ENCODE measurements at places on chromosomes 5 and 9. TPM values are rescaled to one million over a fixed set of nuclear protein-coding genes. Genes with fewer than 3 reads are reported as not detected.

Gene ZBTB26
- 5.2 TPM for total RNA-seq

Gene TUSC1
- total RNA-seq, result 0.58 TPM

Gene PCDHA13
- total RNA-seq, result 1.8 TPM

Gene KCNIP1
- total RNA-seq, result not detected

Gene CDC20B
- total RNA-seq, result not detected

Gene CDKN2B
- 2.9 TPM for total RNA-seq

Gene MZB1
- total RNA-seq, result 1.2 TPM

Gene STPG3
- total RNA-seq, result not detected

Gene OR1L8
- total RNA-seq, result not detected

GRCh38 chr5:156475182-156476157 is 148.5 kb downstream of the SGCD start:
- H3K27me3 ChIP-seq, result no peaks in the 10 kb centered on the region
- no peaks in the 10 kb centered on the region for H3K4me1 ChIP-seq
- no peaks in the 10 kb centered on the region for H3K36me3 ChIP-seq
- H3K27ac ChIP-seq, result peak overlapping the region; percentile 32
- DNase-seq, result no peak
- H3K4me3 ChIP-seq, result no peak overlapping the region

- no peak overlapping the region for H3K27ac ChIP-seq
- DNase-seq, result peak; percentile 55
- no peaks in the 10 kb centered on the region for H3K27me3 ChIP-seq
- H3K36me3 ChIP-seq, result peaks cover 97% of the 10 kb centered on the region
- H3K4me1 ChIP-seq, result no peaks in the 10 kb centered on the region
These were observed 15.7 kb downstream of the BRD3OS start for GRCh38 chr9:134040781-134041648.

DNA sequence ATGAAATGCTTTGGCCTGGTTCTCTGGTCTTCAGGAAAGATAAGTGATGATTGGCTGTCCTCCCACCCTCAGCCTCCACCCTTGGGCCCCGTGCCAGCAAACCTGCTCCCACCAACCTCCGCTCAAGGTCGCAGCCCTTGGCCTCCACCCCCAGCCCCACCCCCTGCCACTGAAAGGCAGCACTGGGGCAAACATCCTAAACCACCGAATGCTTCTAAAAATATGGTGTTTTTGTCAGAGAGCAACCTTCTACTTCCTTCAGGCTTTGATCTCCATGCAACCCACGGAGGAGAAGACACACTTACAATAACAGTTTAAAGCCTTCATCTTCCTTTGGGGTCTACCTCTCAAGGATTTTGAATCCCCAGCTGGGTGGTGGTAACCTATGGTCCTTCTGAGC is 24.0 kb upstream of the TCF7 start:
- no peak overlapping the region for H3K4me3 ChIP-seq
- no peaks in the 10 kb centered on the region for H3K27me3 ChIP-seq
- H3K36me3 ChIP-seq, result no peaks in the 10 kb centered on the region
- H3K4me1 ChIP-seq, result peaks cover 8% of the 10 kb centered on the region
- no peak overlapping the region for H3K27ac ChIP-seq
- DNase-seq, result peak; percentile 46

DNA sequence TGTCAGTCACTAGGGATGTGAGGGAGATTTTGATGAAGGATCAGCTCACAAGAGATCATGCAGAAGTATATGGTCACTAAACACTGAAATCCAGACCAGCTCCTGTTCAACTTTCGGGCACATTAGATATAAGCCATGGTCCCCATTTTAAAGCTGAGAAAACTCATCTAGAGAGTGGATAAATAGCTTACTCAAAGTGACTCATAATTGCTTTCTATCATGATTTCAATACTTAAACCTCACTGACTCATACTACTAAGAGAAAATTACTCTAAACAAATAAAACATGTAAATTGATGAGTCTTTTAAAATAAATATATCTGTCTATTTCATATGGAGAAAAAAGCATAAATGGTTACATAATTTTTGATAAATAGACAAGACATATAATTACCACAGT is 567.7 kb downstream of the TLR4 start:
- H3K36me3 ChIP-seq, result no peaks in the 10 kb centered on the region
- no peaks in the 10 kb centered on the region for H3K4me1 ChIP-seq
- no peak overlapping the region for H3K4me3 ChIP-seq
- H3K27ac ChIP-seq, result no peak overlapping the region
- DNase-seq, result no peak

DNA sequence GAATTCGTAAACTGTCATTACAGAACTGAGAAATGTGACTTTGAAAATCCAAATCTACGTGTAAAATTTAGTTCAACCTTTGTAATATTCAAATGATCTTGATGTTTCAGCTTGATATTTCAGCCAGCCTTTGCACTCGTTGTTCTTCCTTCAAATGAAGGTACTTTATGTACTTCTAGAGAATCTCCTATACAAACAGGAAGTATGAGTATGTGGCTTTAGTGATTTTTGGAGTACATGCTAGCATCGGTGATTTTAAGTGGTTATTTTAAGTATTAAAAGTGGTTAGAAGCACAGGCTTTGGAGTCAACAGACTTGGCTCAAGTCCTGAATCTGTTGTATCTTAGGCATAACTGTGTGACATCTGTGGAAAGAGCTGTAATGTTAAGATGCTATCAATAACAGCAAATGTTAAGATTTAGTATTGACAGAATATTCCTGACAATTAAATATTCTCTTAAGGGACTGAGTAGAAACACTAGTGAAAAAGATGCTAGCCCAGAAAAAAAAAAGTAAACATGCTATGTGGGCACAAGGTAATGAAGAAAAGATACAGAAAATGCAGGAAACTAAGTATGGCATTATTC is 398.0 kb downstream of the ADGRV1 start:
- H3K27me3 ChIP-seq, result no peaks in the 10 kb centered on the region
- DNase-seq, result no peak
- no peaks in the 10 kb centered on the region for H3K36me3 ChIP-seq
- no peak overlapping the region for H3K27ac ChIP-seq
- H3K4me1 ChIP-seq, result no peaks in the 10 kb centered on the region

GRCh38 chr9:30015073-30015472 is 2369.4 kb upstream of the ACO1 start:
- H3K27ac ChIP-seq, result no peak overlapping the region
- no peak for DNase-seq
- H3K4me3 ChIP-seq, result no peak overlapping the region
- H3K27me3 ChIP-seq, result no peaks in the 10 kb centered on the region

- H3K36me3 ChIP-seq, result no peaks in the 10 kb centered on the region
- peak overlapping the region; percentile 44 for H3K4me3 ChIP-seq
- peaks cover 21% of the 10 kb centered on the region for H3K4me1 ChIP-seq
- peak; percentile 31 for DNase-seq
- no peak overlapping the region for H3K27ac ChIP-seq
These were observed 738 bp downstream of the FSTL4 start for GRCh38 chr5:133611357-133612248.

DNA sequence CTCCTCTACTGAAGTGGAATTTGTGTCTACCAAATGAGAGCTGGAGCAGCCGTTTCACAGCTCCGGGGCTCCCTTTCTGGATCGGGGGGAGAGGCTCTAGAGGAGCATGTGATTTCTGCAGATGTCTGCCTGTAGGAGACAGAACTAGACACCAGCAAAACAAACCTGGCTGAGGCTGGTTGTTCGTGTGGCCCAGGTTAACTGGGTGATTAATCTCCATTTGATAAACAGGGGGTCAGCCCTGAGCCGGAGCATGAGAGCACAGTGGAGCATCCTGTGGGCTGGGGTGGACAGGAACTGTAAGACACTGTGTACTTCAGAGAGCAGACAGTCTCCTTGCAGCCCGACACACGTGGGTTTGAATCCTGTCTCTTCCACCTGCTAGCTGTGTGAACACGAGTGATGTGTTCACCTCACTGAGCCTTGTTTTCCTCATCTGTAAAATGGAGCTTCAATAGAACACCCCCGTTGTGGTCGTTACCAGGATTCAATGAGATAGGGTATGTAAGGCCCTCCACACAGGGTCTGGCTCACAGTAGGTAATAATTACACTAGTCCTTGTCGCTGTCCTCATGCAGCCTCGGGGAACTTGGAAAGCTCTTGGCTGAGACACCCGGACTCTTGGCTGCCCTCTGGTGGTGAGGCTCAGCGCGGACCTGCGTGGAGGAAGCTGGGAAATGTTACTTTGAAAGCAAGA is 12.9 kb downstream of the CXCL14 start:
- H3K4me1 ChIP-seq, result peaks cover 2% of the 10 kb centered on the region
- peaks cover 4% of the 10 kb centered on the region for H3K27me3 ChIP-seq
- H3K36me3 ChIP-seq, result no peaks in the 10 kb centered on the region

DNA sequence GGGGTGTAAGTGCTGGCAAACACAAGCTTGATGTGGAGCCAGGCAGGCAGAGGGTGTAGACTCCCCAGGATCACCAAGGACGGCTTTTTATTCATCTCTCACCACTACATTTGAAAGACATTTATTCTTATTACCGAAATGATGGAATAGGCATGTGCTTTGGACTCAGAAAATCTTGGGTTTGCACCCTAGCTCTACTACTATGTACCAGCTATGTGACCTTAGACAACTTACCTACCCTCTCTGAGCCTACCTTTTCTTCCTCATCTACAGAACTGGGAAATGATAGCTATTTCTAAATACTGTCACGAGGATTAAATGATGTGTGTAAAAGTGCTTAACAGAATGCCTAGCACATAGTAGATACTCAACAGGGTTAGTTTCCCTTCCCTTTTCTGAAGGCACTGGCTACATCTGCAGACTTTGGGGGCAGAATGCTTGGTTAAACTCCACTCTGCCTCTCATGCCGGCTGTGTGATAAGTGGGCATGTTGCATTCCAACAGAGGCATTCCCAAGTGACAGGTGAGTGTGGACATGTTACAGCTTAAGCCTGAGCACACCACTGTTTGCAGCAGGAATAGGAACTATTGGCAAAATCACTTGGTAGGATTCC is 94.8 kb downstream of the SLC1A3 start:
- H3K27me3 ChIP-seq, result no peaks in the 10 kb centered on the region
- H3K27ac ChIP-seq, result no peak overlapping the region
- H3K4me3 ChIP-seq, result no peak overlapping the region
- H3K4me1 ChIP-seq, result no peaks in the 10 kb centered on the region
- H3K36me3 ChIP-seq, result no peaks in the 10 kb centered on the region

GRCh38 chr5:73160239-73160671 is 12.7 kb upstream of the TMEM174 start:
- no peaks in the 10 kb centered on the region for H3K4me1 ChIP-seq

GRCh38 chr5:77443670-77444069 is 48.4 kb downstream of the WDR41 start:
- no peaks in the 10 kb centered on the region for H3K4me1 ChIP-seq
- no peak overlapping the region for H3K27ac ChIP-seq
- H3K4me3 ChIP-seq, result no peak overlapping the region
- no peak for DNase-seq
- H3K27me3 ChIP-seq, result no peaks in the 10 kb centered on the region

GRCh38 chr5:15615859-15616258 is 115.9 kb downstream of the FBXL7 start:
- H3K27me3 ChIP-seq, result no peaks in the 10 kb centered on the region
- no peak for DNase-seq
- H3K27ac ChIP-seq, result no peak overlapping the region
- no peaks in the 10 kb centered on the region for H3K36me3 ChIP-seq

- no peak overlapping the region for H3K27ac ChIP-seq
- H3K4me3 ChIP-seq, result no peak overlapping the region
- peaks cover 13% of the 10 kb centered on the region for H3K36me3 ChIP-seq
These were observed 22.4 kb downstream of the MACIR start for GRCh38 chr5:103280967-103281366.

- no peaks in the 10 kb centered on the region for H3K27me3 ChIP-seq
- H3K36me3 ChIP-seq, result no peaks in the 10 kb centered on the region
- no peaks in the 10 kb centered on the region for H3K4me1 ChIP-seq
- no peak overlapping the region for H3K4me3 ChIP-seq
- DNase-seq, result no peak
These were observed 268.6 kb downstream of the PSAT1 start for GRCh38 chr9:78565481-78565880.

- H3K27me3 ChIP-seq, result no peaks in the 10 kb centered on the region
- no peaks in the 10 kb centered on the region for H3K36me3 ChIP-seq
- DNase-seq, result no peak
- no peak overlapping the region for H3K27ac ChIP-seq
- H3K4me3 ChIP-seq, result no peak overlapping the region
These were observed 208.5 kb downstream of the TMEM161B start for GRCh38 chr5:88060194-88060593.

GRCh38 chr5:19886123-19886917 is 101.7 kb downstream of the CDH18 start:
- H3K27ac ChIP-seq, result no peak overlapping the region
- no peaks in the 10 kb centered on the region for H3K36me3 ChIP-seq
- DNase-seq, result no peak
- H3K27me3 ChIP-seq, result no peaks in the 10 kb centered on the region
- no peak overlapping the region for H3K4me3 ChIP-seq

GRCh38 chr9:78122631-78123030 is 91.0 kb upstream of the GNAQ start:
- H3K4me1 ChIP-seq, result no peaks in the 10 kb centered on the region
- H3K27ac ChIP-seq, result no peak overlapping the region
- H3K4me3 ChIP-seq, result no peak overlapping the region
- no peaks in the 10 kb centered on the region for H3K27me3 ChIP-seq
- H3K36me3 ChIP-seq, result no peaks in the 10 kb centered on the region
- DNase-seq, result no peak

GRCh38 chr5:9230355-9230754 is 315.5 kb downstream of the SEMA5A start:
- no peaks in the 10 kb centered on the region for H3K27me3 ChIP-seq
- H3K27ac ChIP-seq, result no peak overlapping the region
- no peaks in the 10 kb centered on the region for H3K4me1 ChIP-seq
- no peaks in the 10 kb centered on the region for H3K36me3 ChIP-seq
- H3K4me3 ChIP-seq, result no peak overlapping the region

DNA sequence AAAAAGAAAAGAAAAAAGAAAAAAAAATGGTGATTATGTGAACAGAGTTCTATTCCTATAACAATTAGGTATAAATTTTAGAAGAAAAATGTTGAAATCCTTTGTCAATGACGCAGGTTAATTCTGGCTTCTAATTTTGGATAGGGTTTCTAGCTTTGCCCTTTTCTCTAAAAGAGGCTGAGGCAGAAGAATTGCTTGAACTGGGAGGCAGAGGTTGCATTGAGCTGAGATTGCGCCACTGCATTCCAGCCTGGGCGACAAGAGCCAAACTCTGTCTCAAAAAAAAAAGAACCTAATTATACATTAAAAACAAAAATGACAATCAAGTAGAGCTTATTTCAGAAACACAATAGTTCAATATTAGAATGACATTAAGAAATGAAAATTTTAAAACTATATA is 2.9 kb downstream of the STXBP1 start:
- H3K36me3 ChIP-seq, result no peaks in the 10 kb centered on the region
- no peak for DNase-seq
- peaks cover 11% of the 10 kb centered on the region for H3K27me3 ChIP-seq

DNA sequence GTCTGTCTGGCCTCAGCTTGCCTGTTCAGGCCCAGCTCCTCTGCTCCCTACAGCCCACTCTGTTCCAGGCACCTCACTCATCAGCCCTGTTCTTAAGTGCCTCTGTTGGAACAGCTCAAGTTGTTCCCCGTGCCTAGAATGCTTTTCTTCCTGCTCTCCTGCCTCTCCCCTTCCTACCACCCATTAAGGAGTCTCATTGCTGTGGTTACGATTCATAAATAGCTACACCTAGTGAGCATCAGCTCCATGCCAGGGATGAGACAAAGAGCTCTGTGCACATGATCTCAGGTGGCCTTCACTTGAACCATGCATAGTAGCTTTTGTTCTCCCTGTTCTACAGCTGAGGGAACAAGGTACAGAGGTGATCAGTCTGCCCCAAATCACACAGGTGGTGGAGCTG is 54.3 kb downstream of the PSD2 start:
- no peak overlapping the region for H3K4me3 ChIP-seq
- H3K27ac ChIP-seq, result no peak overlapping the region
- DNase-seq, result no peak
- H3K27me3 ChIP-seq, result no peaks in the 10 kb centered on the region

Data from stomach (tissue), 19 donors.